ENCODE measurements at places on chromosomes 11 and 22.

- peak; percentile 54 for DNase-seq
These were observed 303.5 kb upstream of the ANO3 start for GRCh38 chr11:26028393-26028911.

- peak; percentile 10 for DNase-seq
These were observed 7.2 kb downstream of the PIM3 start for GRCh38 chr22:49967706-49968208.

DNA sequence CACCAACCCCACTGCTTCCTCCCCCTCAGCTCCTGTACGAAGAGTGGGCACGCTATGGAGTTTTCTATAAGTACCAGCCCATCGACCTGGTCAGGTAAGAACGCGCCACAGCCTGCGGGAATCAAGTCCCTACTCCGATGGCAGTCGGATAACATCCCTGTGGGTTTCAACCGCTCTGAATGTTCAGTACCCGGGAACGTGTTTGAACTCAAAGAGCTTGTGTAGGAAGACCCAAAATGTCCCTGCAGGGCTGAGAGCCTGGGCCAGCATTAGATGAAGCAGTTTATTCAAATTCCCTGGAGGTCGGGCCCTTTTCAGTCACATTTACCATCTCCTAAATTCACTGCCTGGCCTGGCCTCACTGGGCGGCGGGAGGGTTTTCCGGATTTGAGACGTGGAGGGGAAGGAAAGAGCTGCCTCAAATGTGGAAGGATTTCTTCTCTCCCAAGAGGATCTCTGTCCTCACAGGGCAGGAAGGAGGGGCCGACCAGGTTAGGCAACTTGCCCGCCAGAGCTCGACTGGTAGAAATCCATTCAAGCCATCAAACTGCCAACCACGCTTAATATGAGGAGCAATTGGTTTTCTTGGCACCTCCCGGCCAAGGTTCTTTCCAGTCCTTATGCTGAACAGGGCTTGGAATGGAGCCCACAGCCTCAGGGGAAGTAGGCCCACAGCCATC is 46.3 kb downstream of the ANO1 start:
- DNase-seq = no peak

DNA sequence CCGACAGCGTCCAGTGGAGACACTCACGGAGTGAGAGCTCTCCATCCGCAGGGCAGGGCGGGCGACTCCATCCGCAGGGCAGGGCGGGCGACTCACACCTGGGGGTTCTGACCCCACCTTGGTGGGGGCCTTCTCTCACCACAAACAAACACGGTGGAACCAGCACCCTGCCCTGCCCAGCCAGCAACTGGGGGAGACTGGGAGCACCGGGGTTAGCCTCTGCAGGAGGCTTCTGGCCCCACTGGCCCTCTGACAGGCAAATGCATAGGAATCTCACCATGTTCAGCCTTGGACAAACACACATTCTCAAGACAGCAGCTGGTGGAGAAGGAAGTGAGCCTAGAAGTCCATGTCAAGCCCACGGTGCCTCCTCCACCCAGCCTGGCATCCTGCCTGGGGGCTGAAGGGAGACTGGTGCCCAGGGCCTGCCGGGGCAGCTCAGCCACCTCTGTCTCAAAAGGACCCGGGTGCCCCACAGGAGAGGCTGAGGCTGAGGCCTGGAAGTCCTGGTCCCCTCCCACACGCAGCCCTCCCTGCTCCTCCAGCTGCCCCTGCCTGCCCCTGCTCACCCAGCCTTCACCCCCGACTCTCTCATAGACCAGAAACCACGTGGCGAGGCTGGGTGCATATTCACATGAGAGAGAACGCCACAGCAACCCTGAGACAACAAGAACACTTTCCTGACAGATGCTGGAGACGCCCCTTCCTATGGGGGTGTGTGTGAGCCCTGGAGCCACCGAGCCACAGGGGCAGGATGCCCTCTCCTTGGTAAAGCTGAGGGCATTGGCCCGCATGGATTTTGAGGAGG is 98.4 kb upstream of the B3GAT1 start:
- no peak for DNase-seq

- DNase-seq = no peak
These were observed 310.7 kb upstream of the CNTN5 start for GRCh38 chr11:98710026-98710425.

GRCh38 chr22:19138217-19139000 is 6.0 kb downstream of the ESS2 start:
- no peak for DNase-seq

GRCh38 chr11:10909141-10909883 is 51.5 kb upstream of the ZBED5 start:
- DNase-seq = peak; percentile 48

- DNase-seq = peak; percentile 31
These were observed 44.6 kb downstream of the COPB1 start for GRCh38 chr11:14454861-14455632.

GRCh38 chr11:117972629-117973502 is 13.3 kb upstream of the IL10RA start:
- DNase-seq = no peak

DNA sequence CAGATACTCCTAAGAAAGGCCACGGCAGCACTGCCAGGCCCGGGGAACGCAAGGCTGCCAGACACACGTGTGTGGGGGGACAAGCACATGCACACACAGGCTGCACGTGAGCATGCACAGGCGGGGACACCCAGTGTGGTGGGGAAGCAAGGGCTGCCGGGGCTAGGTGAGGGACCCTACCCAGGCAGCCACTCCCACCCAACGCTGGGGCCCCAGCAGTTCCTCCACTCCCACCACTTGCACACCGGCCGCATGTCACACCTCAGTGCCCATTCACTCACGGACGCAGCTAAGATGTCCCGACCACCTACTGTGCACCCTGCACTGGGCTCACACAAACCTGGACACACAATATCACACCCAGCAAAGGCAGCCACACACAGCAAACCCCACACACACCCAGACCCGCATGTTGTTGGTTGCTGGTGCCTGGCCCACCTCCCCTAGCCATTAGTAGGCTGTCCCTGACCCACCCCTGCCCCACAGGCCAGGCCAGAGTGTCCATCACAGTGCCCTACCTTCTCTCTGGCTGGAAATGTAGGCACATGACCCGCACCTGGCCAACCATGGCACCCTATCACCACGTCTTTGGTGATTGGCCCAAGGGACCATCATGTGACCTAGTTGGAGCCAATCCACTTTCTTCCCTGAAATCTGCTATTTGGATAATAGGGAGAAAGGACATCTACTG is 8.8 kb downstream of the SSTR3 start:
- DNase-seq = no peak

GRCh38 chr11:116849486-116849885 is 12.1 kb upstream of the APOA1 start:
- DNase-seq = no peak

DNA sequence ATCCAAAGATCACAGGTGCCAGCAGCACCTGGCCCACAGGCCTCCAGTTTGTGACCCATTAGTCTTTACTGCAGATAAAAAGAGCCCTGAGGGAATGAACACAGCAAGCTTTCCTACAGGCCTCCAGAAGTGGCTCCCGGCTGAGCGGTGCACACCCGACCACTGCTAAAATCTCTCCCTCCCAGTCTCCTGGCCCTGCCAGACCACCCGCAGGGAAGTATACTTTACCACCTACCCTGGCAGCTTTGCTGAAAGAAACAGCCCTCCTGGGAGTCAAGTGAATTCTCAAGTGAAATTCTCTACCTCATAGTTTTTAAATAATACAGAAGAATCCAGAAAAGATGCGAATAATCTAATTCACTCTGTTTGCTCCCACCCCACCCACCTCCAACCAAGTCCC is 15.4 kb upstream of the MTNR1B start:
- no peak for DNase-seq

GRCh38 chr11:118956094-118956846 is at the start of gene UPK2:
Gene UPK2, plus strand, starts transcription at chr11:118956298. Its CDS starts 53 bp downstream, at chr11:118956351.
- DNase-seq = peak; percentile 73

Data from AG10803 (cell line).